Pericardium fibroblast (primary cell): ENCODE measurements at places on chromosomes 3 and 15. TPM values are rescaled to one million over a fixed set of nuclear protein-coding genes. Genes with fewer than 3 reads are reported as not detected.

The LMOD3 gene
- total RNA-seq = 0.26 TPM in 1 of 2 replicates, not detected in the other

The TRAK1 gene
- 15.7 and 27.9 TPM in 2 replicates for total RNA-seq

The CISH gene
- 3.1 and 5.0 TPM in 2 replicates for total RNA-seq

The RGMA gene
- total RNA-seq = 10.4 and 17.7 TPM in 2 replicates

The SLC12A1 gene
- total RNA-seq = not detected in 2 replicates
